ENCODE measurements at places on chromosomes 3 and 15. TPM values are rescaled to one million over a fixed set of nuclear protein-coding genes. Genes with fewer than 3 reads are reported as not detected.

GRCh38 chr15:85943151-85943550 is 136.5 kb upstream of the AGBL1 start:
- H3K27ac ChIP-seq, result no peak overlapping the region
- peaks cover 4% of the 10 kb centered on the region for H3K4me1 ChIP-seq
- H3K4me3 ChIP-seq, result no peak overlapping the region
- peaks cover 3% of the 10 kb centered on the region for H3K27me3 ChIP-seq
- DNase-seq, result no peak

GRCh38 chr3:37812499-37812896 is 49.2 kb upstream of the CTDSPL start:
- no peak for DNase-seq
- no peak overlapping the region for H3K4me3 ChIP-seq
- H3K27ac ChIP-seq, result no peak overlapping the region
- H3K27me3 ChIP-seq, result no peaks in the 10 kb centered on the region

GRCh38 chr15:68818066-68818768 is 2.5 kb downstream of the ANP32A start:
- DNase-seq, result peak; percentile 72
- no peaks in the 10 kb centered on the region for H3K36me3 ChIP-seq
- no peak overlapping the region for H3K4me3 ChIP-seq
- no peak overlapping the region for H3K27ac ChIP-seq
- peaks cover 10% of the 10 kb centered on the region for H3K4me1 ChIP-seq

DNA sequence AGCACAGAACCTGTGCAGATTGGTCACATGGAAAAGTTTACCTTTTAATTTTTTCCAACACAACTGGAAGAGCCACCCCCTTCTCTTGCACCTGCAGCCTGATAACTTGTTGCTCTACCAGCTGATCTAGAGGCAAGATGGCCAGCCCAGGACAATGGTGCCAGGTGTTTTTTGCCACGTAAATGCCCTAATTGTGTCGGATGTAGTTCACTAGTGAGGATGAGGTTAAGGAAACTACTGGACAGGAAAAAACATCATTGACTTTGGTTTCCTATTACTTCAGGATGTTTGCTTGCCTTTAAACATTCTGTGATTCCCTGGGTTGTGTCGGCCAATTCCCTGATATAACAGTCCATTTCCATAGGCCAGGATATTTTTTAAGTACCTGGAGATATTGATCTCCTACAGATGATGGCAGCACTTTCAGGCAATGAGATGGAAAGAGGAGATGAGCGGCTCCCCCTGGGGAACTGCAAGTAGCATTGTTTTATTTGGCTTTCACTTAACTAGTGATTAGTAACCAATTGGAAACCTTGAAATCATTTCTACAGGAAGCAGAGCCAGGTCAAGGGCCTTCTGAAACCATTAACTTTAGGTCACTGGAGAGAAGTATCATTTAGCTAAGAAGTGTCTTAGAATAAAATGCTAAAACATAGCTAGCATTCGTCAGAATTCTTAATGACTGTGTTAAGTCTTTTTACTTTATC is 72.5 kb downstream of the OSBPL10 start:
- no peak for DNase-seq
- no peak overlapping the region for H3K27ac ChIP-seq
- H3K4me1 ChIP-seq, result peaks cover 25% of the 10 kb centered on the region

GRCh38 chr3:160796813-160797164 is 40.8 kb downstream of the PPM1L start:
- H3K27ac ChIP-seq, result no peak overlapping the region
- no peak overlapping the region for H3K4me3 ChIP-seq
- H3K4me1 ChIP-seq, result peaks cover 9% of the 10 kb centered on the region
- no peaks in the 10 kb centered on the region for H3K36me3 ChIP-seq
- no peaks in the 10 kb centered on the region for H3K27me3 ChIP-seq
- DNase-seq, result no peak

- no peaks in the 10 kb centered on the region for H3K36me3 ChIP-seq
- no peak for DNase-seq
- H3K27me3 ChIP-seq, result peaks cover 2% of the 10 kb centered on the region
- peak overlapping the region; percentile 47 for H3K4me3 ChIP-seq
These were observed 85.3 kb downstream of the HCN4 start for GRCh38 chr15:73283366-73283962.

- H3K27ac ChIP-seq, result no peak overlapping the region
- H3K4me1 ChIP-seq, result no peaks in the 10 kb centered on the region
- no peak for DNase-seq
- no peak overlapping the region for H3K4me3 ChIP-seq
These were observed 27.6 kb downstream of the C2CD4A start for GRCh38 chr15:62094388-62094787.

GRCh38 chr3:52453496-52454249 is at the start of gene TNNC1:
Gene TNNC1, minus strand, starts transcription at chr3:52454041. Its CDS starts 26 bp downstream, at chr3:52454015.
- peaks cover 4% of the 10 kb centered on the region for H3K36me3 ChIP-seq
- no peak for DNase-seq
- peak within 1 kb of the TSS; percentile 83 for H3K4me3 ChIP-seq

A4GNT gene
- not detected for total RNA-seq

POLQ gene
- 2.4 TPM for total RNA-seq

GHSR gene
- not detected for total RNA-seq

CHRNA7 gene
- total RNA-seq, result 19.1 TPM
